ENCODE measurements at places on chromosomes 2 and 18.

DNA sequence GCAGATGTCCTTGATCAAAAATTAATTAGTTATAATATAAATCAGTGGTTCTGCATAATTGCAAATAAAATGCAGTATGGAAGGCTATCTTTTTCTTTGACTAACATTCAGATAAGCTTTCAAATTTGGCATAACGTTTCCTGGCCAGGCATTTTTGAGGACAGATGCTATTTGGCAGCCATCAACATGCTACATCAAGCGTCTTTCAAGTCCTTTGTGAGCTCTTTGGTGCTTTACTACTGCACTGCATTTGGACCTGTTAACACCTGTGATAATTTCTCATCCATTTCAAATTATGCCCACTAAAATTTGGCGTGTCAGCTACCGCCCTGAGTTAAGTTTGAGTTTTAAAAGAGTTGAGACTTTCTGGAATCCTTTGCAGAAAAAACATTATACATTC is 545.7 kb downstream of the STK39 start:
- DNase-seq: no peak
- no peaks in the 10 kb centered on the region for H3K36me3 ChIP-seq
- peaks cover 5% of the 10 kb centered on the region for H3K4me1 ChIP-seq
- H3K4me3 ChIP-seq: no peak overlapping the region
- H3K27ac ChIP-seq: no peak overlapping the region

DNA sequence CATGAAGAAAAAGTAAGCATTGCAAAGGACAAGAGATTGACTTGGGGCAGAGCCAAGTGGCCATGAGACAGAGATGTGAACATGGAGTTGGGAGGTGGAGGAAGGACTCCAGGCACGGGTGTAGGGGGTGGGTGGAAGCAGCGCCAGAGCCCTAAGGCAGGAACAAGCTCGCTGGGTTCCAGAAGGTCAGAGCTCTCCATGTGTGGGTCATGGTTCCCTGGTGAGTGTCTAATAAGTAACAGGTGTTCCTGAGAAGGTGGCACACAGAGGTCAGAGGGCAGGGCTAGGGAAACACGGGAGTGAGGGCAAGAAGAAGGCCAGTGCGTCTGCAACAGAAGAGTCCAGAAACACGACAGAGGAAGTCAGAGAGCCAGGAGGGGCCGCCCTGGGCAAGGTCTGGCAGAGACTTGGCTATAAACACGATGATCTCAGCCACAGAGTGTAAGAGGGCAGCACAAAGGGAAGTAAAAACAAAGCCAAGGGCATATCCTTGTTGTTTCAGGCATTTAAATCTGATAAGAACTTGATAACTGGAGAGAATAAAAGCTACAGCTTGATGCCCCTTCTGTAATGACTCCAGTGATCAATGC is 260.8 kb downstream of the TGIF1 start:
- H3K4me3 ChIP-seq: no peak overlapping the region
- H3K36me3 ChIP-seq: no peaks in the 10 kb centered on the region
- peaks cover 6% of the 10 kb centered on the region for H3K4me1 ChIP-seq
- H3K27ac ChIP-seq: peak overlapping the region; percentile 50

- no peak overlapping the region for H3K27ac ChIP-seq
- no peak overlapping the region for H3K4me3 ChIP-seq
- no peaks in the 10 kb centered on the region for H3K27me3 ChIP-seq
- DNase-seq: no peak
These were observed 321.4 kb upstream of the MMADHC start for GRCh38 chr2:149908726-149909683.

- DNase-seq: no peak
- H3K27ac ChIP-seq: no peak overlapping the region
- H3K27me3 ChIP-seq: no peaks in the 10 kb centered on the region
- no peak overlapping the region for H3K4me3 ChIP-seq
These were observed 439.8 kb upstream of the LYPD1 start for GRCh38 chr2:133109772-133110171.

- no peak overlapping the region for H3K27ac ChIP-seq
- DNase-seq: no peak
- no peak overlapping the region for H3K4me3 ChIP-seq
- H3K4me1 ChIP-seq: no peaks in the 10 kb centered on the region
These were observed 123.5 kb downstream of the PRKRA start for GRCh38 chr2:178327516-178327915.

- H3K4me1 ChIP-seq: peaks cover 4% of the 10 kb centered on the region
- no peaks in the 10 kb centered on the region for H3K27me3 ChIP-seq
- no peak for DNase-seq
- no peak overlapping the region for H3K4me3 ChIP-seq
- H3K36me3 ChIP-seq: no peaks in the 10 kb centered on the region
- H3K27ac ChIP-seq: no peak overlapping the region
These were observed 20.4 kb upstream of the DAPL1 start for GRCh38 chr2:158774681-158775080.

DNA sequence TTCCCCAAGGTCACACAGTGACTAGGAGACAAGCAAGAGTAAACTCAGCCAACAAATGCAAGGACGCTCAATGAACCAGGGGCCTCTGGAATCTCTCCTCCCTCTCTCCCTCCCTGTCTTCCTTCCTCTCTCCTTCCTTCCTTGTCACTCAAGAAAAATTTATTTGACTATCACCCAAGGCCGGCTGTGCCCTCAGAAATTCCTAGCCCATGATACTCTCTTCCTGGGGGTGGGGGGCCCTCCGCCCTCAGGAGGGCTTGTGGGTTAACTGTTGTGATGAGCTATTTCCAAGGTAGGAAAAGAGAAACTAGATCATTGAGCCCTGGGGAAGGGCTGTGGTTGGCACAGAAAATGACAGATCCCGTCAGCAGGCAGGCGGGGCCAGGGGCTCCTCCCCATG is 21.7 kb downstream of the INHBB start:
- H3K4me1 ChIP-seq: peaks cover 7% of the 10 kb centered on the region
- H3K27ac ChIP-seq: no peak overlapping the region
- DNase-seq: no peak
- peaks cover 17% of the 10 kb centered on the region for H3K27me3 ChIP-seq

DNA sequence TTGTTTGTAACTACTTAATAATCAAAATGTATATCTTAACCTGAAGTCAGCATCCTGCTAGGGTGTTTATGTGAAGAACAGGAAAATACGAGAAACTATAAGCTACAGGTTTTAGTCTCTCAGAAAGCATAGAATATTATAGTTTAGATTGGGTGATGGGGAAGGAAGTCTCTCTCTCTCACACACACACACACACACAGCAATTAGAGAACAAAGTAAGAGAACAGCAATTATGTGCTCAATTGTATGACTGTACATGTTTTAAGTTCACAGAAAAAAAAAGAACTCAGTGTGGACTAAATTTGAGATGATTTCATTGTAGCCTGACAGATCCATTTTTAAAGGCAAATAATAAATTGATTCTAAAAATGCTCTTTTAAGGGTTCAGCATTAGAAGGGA is 94.3 kb upstream of the ZNF516 start:
- DNase-seq: no peak
- H3K27ac ChIP-seq: no peak overlapping the region
- no peak overlapping the region for H3K4me3 ChIP-seq
- no peaks in the 10 kb centered on the region for H3K36me3 ChIP-seq

DNA sequence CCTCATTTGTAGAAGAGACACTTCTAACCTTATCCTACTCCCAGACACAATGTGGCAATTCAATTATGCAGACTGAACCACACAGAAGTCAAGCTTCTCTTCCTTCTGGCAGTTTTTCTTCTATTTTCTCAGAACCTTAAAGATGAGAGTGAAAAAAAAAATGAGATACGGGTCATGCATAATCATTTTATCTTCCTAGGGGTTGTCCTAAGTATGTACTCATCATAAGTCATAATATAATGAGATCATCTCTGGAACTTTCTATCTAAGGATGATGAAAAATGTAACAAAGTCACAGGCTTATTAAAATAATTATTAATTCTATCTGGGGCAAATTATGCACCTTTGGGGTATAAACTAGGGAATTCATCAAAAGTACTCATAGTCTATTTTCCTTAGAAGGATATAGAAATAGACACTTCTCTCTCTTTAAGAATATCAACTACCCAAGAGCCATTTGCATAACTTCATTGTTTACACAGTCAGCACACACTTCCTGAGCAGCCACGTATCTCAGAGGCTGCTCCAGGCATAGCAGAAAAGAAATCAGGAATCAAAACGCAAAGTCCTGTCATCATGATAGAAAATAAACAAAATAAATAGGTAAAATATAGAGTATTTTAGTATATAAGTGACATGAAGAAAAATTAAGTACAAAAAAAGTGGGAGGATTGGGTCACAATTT is 345.9 kb upstream of the SPHKAP start:
- no peak overlapping the region for H3K27ac ChIP-seq
- no peaks in the 10 kb centered on the region for H3K36me3 ChIP-seq
- no peaks in the 10 kb centered on the region for H3K4me1 ChIP-seq
- no peak for DNase-seq
- H3K27me3 ChIP-seq: peaks cover 2% of the 10 kb centered on the region
- H3K4me3 ChIP-seq: no peak overlapping the region

- peaks cover 10% of the 10 kb centered on the region for H3K27me3 ChIP-seq
- peak overlapping the region; percentile 98 for H3K4me3 ChIP-seq
- peaks cover 11% of the 10 kb centered on the region for H3K36me3 ChIP-seq
- H3K4me1 ChIP-seq: peaks cover 20% of the 10 kb centered on the region
These were observed 605 bp downstream of the REV1 start for GRCh38 chr2:99489063-99489760.

- peaks cover 8% of the 10 kb centered on the region for H3K27me3 ChIP-seq
- DNase-seq: no peak
- H3K36me3 ChIP-seq: no peaks in the 10 kb centered on the region
- peaks cover 21% of the 10 kb centered on the region for H3K4me1 ChIP-seq
These were observed 21.4 kb upstream of the TDRD15 start for GRCh38 chr2:21102356-21102755.

DNA sequence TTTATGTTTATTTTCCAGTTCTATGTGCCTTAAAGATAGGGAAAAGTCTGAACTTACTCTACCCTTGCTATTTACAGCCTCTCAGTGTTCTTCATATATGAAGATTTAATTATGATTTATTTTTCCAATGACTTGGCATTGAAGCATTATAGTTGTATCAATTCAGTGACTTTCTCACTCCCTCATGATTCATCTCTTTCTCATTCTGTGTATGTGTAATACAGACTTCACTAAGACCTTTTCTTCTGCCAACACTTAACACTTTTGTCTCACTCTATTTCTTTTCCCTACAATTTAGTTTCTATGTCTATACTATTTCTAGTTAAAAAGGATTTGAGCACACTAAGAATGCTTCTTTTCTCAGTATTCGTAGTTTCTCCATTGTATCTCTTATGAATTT is 1470.3 kb upstream of the ACVR2A start:
- H3K27me3 ChIP-seq: no peaks in the 10 kb centered on the region
- no peak for DNase-seq
- H3K4me1 ChIP-seq: peaks cover 6% of the 10 kb centered on the region
- no peaks in the 10 kb centered on the region for H3K36me3 ChIP-seq
- no peak overlapping the region for H3K27ac ChIP-seq

GRCh38 chr2:196750291-196750923 is 49.1 kb downstream of the GTF3C3 start:
- H3K27ac ChIP-seq: no peak overlapping the region
- H3K4me3 ChIP-seq: no peak overlapping the region
- H3K27me3 ChIP-seq: peaks cover 2% of the 10 kb centered on the region
- peaks cover 8% of the 10 kb centered on the region for H3K4me1 ChIP-seq

GRCh38 chr18:26226229-26227050 is at the start of gene TAF4B:
Gene TAF4B (plus strand): TSS chr18:26226445. CDS start chr18:26226934, 489 bp downstream.
- peaks cover 12% of the 10 kb centered on the region for H3K4me1 ChIP-seq
- peak within 1 kb of the TSS; percentile 88 for H3K27ac ChIP-seq
- peak; percentile 98 for DNase-seq
- peaks cover 2% of the 10 kb centered on the region for H3K27me3 ChIP-seq

DNA sequence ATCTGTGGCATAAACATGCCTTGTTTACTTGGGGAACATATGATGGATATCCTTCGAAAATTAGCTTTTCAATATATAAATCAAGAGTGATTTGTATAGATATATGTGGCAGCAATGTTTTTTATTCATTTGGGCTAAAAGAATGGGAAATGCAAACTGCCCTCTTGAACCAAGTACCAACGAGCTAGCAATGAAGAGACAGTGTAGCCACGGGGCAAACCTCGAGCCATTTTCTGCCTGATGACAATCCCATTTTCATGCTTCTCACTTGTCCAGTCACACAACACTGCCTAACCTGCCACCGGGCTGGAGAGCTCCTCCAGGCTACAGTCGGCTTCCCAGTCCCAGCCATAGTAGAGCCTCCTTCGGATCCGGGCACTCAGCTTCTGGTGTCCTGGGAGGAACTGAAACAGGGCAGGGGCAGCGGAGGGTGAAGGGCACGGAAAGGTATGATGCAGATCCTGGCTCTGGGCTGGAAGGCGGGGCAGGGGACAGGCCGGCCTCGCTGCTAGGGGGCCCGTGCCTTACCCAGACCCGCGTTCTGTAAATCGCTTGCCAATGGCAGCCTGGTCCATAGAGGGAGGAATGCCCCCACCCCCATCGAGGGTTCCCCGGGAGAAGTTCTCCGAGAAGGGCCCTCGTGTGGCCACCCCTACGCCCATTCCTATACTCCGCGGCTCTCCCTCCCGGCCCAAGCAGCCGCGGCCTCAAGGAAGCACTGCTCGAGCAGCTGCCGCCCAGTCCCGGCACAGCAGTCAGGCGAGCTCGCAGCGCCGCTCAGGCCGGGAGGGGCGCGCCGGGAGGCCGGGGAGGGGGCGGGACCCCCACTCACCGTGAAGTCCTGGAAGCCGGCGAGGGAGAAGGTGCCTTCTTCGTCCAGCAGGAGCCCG is 552 bp downstream of the CNPPD1 start:
- peak overlapping the region; percentile 74 for H3K27ac ChIP-seq
- DNase-seq: no peak
- peak overlapping the region; percentile 91 for H3K4me3 ChIP-seq

- DNase-seq: no peak
- H3K4me3 ChIP-seq: no peak overlapping the region
- peaks cover 18% of the 10 kb centered on the region for H3K4me1 ChIP-seq
- no peak overlapping the region for H3K27ac ChIP-seq
- peaks cover 8% of the 10 kb centered on the region for H3K36me3 ChIP-seq
These were observed 189.9 kb downstream of the CD226 start for GRCh38 chr18:69757733-69758132.

DNA sequence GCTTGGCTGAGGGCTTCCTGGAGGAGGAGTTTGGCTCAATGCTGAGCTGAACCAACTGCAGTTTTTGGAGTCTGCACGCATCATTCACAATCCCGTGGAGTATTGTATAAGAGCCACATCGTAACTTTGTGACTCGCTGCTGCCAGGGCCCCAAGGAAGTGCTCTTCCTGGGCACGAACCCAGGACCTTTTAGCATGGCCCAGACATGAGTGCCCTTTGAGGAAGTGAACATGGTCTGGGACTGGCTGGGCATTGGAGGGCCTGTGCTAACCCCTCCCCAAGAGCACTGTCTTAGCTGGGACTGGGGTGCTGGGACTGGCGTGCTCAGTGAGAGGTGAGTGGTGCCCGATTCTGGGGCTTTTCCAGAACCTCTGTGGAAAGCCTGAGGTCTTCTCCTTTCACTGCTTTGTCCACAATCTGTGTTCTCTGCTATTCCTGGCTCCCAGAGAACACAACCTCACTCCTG is 88.6 kb downstream of the LIPG start:
- H3K27ac ChIP-seq: no peak overlapping the region
- DNase-seq: no peak
- H3K36me3 ChIP-seq: no peaks in the 10 kb centered on the region
- H3K4me1 ChIP-seq: peaks cover 13% of the 10 kb centered on the region

Data from endothelial cell (in vitro differentiated cells).